Activated CD8-positive, alpha-beta T cell treated with anti-CD3 and anti-CD28 coated beads, Interleukin-2, amount 10 ng/mL, durations not matched to agents 7 days and 5 days (primary cell): ENCODE measurements at places on chromosomes 3 and 15.

GRCh38 chr3:171830518-171830875 lies 12.7 kb upstream of the TMEM212 start:
- no peaks in the 10 kb centered on the region for H3K36me3 ChIP-seq
- no peak for DNase-seq

GRCh38 chr3:171417813-171418212 lies 42.4 kb downstream of the TNIK start:
- H3K4me3 ChIP-seq = no peak overlapping the region
- H3K4me1 ChIP-seq = no peaks in the 10 kb centered on the region
- DNase-seq = no peak
- peaks cover 6% of the 10 kb centered on the region for H3K36me3 ChIP-seq
- H3K27me3 ChIP-seq = no peaks in the 10 kb centered on the region

DNA sequence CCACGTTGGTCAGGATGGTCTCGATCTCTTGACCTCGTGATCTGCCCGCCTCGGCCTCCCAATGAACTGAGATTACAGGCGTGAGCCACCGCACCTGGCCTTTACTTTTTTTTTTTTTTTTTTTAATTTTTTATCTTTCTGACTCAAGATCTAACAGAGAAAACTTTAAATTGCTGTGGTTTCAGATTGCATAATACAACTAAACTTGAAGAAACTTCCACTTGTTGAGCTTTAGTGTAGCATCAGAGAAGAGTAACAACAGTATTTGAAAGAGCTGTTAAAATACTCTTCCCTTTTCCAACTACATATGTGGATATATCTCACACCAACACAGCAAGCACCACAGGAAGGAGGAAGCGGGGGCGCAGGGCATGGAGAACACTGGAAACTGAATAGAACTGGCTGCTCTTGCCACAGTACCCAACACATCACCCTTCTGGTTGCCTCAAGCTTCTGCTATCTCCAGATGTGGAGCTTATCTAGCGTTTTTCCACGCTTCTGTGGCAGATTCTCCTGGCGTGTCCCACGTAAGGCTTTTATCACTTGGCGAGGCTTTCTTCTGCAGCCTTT lies 45.4 kb downstream of the MAP6D1 start:
- H3K27me3 ChIP-seq = no peaks in the 10 kb centered on the region
- no peak for DNase-seq
- H3K4me3 ChIP-seq = no peak overlapping the region
- H3K27ac ChIP-seq = no peak overlapping the region

DNA sequence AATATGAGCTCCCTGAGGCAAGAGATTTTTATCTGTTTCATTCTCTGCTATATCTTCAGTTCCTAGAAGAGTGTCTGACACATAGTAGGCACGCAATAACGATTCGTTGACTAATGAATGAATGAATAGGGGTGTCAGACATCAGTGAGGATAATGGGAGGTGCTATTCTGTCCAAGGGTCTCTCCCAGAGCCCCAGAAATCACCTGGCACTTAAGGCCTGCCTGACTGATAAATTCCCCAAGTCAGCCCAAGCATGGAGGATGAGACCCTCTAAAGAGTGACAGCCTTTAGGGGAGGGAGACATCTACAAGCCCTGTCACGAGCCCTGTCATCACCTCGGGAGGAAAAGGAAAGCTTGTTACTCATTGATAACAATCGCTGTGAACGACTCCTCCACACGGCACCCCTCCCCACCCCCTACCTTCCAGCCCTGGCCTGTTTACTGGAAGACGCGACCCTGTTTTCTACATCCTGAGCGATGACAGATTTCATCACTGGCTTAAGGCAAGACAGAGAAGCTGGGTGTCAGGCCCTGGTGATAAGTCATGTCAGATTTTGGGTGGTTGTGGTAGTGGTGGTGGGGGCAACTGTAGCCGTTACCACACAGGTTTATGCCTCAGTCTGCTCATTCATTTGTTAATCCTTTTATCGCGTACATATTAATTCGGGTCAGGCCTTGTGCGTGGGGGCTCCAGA lies 23.1 kb downstream of the BHLHE40 start:
- peak overlapping the region; percentile 84 for H3K27ac ChIP-seq
- peak; percentile 66 for DNase-seq
- H3K4me3 ChIP-seq = peak overlapping the region; percentile 47
- no peaks in the 10 kb centered on the region for H3K36me3 ChIP-seq

- no peak for DNase-seq
- H3K4me3 ChIP-seq = no peak overlapping the region
- no peaks in the 10 kb centered on the region for H3K36me3 ChIP-seq
- H3K27me3 ChIP-seq = no peaks in the 10 kb centered on the region
- no peaks in the 10 kb centered on the region for H3K4me1 ChIP-seq
- no peak overlapping the region for H3K27ac ChIP-seq
These were observed 98.8 kb downstream of the XXYLT1 start for GRCh38 chr3:195172039-195172684.
